ENCODE measurements at places on chromosomes 1 and 21.

DNA sequence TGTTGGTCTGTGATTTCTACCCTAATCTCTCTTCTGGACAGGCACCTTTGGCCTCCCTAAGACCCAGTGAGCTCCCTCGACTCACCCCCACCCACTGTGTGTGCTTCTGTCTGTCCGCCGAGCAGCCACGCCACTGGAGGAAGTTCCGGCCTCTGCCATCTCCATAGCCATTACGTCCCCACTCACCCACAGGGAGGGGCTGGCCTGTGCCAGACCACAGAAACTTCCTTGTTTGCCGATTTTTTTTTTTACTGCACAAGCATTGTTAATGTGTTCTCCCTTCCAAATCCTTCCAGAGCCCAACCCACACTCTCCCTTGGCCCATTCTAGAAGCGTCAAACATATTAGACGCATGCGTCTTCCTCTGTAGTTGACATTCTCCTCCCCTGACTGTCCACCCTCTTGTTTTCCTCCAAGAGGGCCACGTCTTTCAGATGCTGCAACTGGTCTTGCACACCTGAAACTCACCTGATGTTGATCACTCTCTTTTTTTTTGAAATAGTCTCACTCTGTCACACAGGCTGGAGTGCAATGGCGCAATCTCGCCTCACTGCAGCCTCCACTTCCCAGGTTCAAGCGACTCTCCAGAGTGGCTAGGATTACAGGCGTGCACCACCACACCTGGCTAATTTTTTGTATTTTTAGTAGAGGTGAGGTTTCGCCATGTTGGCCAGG lies 72.3 kb downstream of the EVA1C start:
- DNase-seq: no peak

DNA sequence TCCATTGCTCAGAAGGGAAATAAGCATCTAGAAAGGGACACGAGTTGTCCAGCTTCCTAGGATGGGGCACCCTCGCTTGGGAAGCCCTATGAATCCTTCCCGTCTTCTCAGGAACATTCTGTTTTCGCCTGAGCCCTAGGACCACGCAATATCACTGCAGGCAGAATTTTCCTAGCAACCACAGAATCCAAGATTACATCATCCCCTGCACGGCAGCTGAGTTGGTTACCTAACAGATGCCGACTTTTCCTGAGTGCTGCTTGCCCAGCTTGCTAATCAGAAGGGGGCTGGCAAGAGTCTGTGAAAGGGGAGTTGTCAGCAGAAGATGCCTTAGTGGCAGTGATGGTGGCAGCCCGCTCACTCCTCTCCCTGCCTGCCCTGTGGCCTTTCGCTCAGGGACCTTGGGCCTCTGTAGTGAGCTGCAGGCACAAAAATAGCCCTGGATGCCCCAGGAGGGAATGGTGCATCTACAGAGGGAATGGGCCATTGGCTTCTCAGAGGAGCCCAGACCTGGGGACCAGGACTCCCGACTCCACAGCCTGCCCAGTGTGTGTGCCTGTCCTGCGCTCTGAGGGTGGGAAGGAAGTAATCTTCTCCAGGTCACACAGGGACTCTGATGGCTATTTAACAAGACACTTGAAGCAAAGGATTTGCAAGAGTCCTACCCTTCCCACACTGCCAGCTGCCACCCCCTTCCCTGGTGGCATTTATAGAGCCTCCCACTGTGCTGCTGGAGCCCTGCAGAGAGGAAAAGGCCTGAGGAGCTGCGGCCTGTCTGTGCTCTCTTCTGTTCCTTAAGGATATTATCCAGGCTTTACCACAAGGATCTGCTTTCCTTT lies 28.9 kb upstream of the CLSTN1 start:
- no peak for DNase-seq

- DNase-seq: no peak
Observed at GRCh38 chr1:72140222-72140621, 142.1 kb downstream of the NEGR1 start.

DNA sequence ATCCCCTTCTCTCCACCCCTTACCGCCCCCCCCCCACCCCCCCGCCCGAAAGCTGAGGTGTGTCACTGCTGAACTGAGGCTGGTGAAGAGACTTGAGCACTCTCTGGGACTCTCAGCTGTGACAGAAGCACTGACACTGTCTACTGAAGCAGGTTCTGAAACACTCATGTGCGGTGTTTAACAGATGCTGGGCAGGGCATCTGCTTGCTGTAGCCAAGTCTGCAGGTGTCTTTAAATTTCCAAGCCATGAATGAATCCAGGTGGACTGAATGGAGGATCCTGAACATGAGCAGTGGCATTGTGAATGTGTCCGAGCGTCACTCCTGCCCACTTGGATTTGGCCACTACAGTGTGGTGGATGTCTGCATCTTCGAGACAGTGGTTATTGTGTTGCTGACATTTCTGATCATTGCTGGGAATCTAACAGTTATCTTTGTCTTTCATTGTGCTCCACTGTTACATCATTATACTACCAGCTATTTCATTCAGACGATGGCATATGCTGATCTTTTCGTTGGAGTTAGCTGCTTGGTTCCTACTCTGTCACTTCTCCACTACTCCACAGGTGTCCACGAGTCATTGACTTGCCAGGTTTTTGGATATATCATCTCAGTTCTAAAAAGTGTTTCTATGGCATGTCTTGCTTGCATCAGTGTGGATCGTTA lies at the start of gene GPR52:
TSS of gene GPR52 (plus strand) at position 99 of the 665 bp plus-strand sequence. CDS start at position 247, 148 bp downstream.
- no peak for DNase-seq

DNA sequence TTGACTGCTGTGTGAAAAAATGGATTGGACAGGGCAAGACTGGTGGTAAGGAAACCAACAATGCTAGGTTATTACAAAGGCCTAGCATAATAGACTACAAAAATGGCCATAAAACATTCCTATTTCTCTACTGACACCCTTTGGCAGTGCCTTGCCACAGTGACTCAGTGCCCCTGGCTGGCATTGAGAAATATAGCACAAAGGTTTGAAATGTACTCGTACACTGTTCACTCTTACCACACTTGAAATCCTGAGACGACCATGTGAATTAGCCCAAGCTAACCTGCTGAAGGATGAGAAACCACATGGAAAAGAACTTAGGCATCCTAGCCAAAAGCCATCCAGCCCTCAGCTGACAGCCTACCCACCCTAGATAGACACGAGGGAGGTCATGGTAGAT lies 149.8 kb upstream of the PALMD start:
- no peak for DNase-seq

DNA sequence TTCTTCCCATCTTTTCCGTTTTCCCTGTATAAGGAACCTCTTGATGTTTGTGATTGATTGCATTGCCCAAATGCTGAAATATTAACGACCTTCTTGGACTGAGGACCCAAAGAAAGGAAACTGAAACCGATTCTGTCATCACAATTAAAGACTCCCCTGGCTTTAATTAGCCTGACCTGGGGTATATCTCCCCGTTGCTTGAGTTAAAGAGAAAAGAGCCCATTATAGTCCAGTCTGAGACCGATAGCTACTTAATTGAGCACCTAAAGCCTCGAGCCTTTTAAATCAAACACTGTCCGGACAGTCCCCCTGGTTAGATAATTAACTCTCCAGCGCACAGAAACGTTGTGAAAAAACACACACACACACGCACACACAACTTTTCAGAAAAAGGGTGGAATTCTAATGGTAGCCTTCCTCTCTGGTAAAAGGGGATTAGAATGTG lies 8.0 kb downstream of the LMO4 start:
- no peak for DNase-seq

DNA sequence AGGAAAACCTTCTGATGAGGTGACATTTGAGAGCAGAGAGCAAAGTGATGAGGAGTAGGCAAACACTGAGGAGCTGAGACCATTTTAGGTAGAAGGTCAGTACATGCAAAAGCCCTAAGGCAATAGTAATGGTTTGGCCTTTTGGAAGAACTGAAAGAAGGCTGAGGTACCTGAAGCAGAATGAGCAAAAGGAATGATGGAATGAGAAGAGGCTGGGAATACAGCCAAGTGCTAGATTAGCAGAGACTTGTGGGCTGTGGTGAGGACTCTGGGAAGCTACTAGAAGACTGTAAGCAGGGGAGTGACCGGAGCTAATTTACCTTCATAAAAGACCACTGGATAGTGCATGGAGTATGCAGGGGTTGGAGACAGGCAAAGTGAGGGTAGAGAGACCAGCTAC lies 77.9 kb downstream of the GFI1 start:
- no peak for DNase-seq

- DNase-seq: no peak
Observed at GRCh38 chr1:222098404-222098803, 356.5 kb upstream of the DUSP10 start.

- DNase-seq: no peak
Observed at GRCh38 chr1:111497592-111497991, 5.8 kb downstream of the ADORA3 start.

- no peak for DNase-seq
Observed at GRCh38 chr1:230907472-230908205, 39.3 kb upstream of the C1orf198 start.

DNA sequence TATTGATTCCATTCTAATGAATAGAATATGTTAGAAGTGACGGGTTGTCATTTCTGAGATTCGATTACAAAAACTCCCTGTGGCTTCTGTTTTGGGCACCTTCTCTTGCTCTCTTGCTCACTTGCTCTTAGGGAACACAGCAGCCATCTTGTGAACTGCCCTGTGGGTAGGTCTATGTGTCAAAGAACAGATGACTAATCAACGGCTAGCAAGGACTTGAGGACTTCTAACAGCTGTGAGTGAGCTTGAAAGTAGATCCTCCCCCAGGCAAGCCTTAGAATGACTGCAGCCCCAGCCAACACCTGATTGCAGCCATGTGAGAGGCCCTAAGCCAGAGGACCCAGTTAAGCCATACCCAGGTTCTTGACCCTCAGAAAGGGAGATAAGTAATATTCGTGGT lies 49.3 kb downstream of the AZIN2 start:
- DNase-seq: no peak

DNA sequence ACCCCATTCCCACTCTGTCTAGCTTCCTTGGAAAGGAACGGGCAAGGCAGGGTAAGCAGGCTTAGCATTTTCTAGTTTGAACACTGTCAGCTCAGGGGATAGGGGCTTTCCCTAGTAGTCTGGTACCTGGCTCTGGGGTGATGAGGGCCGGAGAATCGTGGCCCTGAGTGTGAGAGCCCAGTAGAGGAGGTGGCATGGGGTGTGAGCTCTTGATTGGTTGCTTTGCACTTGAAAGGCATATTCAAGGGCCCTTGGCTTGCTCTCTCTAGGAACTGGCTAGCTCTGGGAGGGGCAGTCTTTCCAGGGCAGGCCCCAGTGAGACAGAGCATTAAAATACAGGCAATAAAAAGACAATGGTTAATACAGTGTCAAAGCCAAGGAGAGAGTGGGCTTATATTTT lies 10.8 kb upstream of the EXTL1 start:
- no peak for DNase-seq

- DNase-seq: no peak
Observed at GRCh38 chr1:191866155-191866554, 292.1 kb upstream of the RGS18 start.

- no peak for DNase-seq
Observed at GRCh38 chr1:10484521-10484920, 9.8 kb downstream of the PEX14 start.

DNA sequence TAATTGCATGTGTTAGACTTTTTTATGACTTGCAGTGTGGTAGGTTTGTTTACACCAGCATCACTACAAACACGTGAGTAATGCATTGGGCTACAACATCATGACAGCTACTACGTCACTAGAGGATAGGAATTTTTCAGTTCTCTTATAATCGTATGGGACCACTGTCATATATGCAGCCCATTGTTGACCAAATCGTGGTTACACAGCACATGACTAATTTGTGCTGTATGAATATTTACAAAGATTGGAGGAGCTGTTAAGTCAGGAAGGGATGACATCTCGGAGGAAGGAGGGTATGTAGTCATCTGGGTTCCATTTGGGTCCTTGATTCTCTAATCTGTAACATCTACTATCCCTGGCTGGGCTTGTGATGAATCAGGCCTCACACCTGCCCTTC lies 270.9 kb downstream of the TNR start:
- no peak for DNase-seq

DNA sequence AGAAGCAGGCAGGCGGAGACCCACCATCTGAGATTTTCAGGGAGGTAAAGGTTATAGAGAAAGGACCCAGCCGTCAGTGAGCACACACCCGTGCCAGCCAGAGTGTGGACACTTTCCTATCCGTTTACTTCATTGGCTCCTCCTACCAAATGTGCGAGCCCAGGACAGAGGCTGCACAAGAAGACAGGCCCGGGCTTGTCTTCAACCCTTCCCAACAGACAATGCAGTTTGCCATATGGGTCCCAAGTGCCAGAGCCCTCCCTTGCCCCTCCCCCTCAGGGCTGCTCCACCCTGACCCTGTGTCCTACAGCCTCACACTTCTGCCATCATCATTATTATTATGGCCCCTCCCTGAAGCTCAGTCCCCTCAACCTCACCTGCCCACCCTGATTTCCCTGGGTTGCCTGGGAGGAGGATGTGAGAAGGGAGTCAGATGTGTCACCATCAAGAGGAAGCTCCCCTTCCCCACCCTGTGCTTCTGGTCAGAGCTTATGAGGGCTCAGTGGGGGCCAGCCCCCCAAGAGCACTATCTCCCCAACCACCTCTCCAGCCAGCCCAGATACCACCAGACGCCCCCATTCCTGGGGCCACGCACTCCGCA lies 9.4 kb downstream of the LAPTM5 start:
- DNase-seq: no peak

GRCh38 chr1:80987824-80988223 lies 812.9 kb upstream of the ADGRL2 start:
- no peak for DNase-seq

DNA sequence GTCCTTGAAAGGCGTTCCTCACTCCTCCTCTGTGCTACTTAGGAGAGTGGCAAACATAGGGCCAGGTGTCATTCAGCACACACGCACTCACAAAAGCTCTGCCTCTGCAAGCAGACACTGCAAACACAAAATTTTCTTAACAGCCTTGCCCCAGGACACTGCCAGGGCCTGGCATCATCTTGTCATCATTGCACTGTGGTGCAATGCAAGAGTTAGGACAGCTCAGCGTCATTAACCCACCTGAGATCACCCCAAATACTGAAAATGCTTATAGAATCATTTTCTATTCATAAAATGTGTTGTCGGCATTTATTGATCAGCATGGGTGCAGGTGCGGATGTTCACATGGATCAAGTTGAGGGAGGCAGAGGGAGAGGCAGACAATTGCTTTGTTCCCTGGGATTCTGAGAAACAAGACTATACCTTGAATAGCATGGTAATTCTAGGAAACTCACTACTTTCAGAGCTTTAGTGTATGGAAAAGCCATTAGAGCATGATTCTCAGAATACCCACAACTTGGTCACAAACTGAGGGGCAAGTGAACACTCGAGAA lies 3.0 kb downstream of the ADAM30 start:
- DNase-seq: no peak

GRCh38 chr1:6464915-6465314 lies 1.1 kb downstream of the TNFRSF25 start:
- DNase-seq: no peak

GRCh38 chr1:218878369-218878768 lies 295.3 kb upstream of the LYPLAL1 start:
- no peak for DNase-seq

- no peak for DNase-seq
Observed at GRCh38 chr1:116553386-116554115, 17.3 kb downstream of the CD58 start.

DNA sequence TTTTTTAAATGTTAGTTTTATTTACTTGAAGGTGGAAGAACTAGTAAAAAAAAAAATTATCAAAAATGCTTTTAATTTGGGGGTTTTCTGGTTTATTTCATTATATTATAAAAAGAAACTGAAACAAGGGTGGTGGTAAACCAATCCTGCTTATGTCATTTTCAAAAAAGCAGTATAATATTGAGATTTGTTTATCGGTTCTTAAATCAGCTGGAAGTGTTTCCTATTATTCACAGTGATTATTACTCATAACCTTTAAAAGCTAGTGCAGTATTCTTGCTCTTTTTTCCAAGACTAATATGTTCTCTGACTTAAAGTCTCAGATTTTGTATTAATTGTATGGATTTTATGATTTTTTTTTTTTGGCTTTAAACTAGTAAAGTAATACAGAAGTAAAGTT lies 5.4 kb upstream of the LRRC40 start:
- DNase-seq: no peak

Measured in activated CD8-positive, alpha-beta memory T cell treated with anti-CD3 and anti-CD28 coated beads, Interleukin-2, amount 50 U/mL, for 4 hours (primary cell).